Activated naive CD4-positive, alpha-beta T cell (primary cell): ENCODE measurements at places on chromosomes 1 and 21.

GRCh38 chr1:5748286-5749225 lies 243.7 kb downstream of the NPHP4 start:
- no peak for DNase-seq

DNA sequence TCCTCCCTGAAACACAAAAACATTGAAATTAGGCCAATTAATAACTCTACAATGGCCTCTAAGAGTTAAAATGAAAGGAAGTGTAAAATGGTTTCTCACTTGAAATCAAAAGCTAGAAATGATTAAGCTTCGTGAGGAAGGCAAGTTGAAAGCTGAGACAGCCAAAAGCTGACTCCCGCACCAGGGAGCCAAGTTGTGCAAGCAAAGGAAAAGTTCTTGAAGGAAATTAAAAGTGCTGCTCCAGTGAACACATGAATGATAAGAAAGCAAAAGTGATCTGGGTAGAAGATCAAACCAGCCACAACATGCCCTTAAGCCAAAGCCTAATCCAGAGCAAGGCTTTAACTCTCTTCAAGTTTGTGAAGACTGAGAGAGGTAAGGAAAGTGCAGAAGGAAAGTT lies 22.8 kb downstream of the CYYR1 start:
- no peak for DNase-seq

GRCh38 chr1:200558866-200559459 lies 61.6 kb downstream of the KIF14 start:
- DNase-seq: no peak

DNA sequence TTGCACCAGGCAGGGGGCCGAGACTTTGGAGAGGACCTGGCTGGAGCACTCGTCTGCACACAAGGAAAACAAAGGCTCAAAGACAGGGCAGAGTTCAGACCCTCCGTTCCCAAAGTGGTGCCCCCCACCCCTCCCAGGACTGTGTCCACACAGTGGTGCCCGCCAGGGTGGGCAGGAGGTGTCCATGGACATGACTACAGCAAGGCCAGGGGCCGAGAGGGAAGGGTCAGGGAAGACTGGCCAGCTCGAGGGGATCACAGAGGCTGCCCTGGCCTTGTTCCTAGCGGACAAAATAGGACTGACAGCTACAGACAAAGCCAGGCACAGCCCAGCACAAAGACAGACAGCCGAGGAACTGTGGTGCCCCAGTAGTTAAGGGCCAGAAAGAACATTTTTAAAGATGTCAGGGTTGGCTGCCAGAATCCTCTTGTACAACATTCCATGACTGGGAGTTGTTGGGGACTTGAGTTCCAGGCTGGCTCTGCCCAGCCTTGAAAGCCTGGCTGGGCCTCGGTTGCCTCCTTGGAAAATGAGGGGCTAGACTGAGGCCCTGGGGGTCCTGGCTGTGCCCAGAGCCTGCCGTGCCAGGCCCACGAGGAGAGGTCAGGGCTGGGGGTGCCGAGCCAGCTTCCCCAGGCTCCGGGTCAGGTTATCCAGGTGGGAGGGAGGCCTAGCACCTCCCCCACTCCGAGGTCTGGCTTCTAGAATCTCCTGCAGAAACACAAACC lies 63.7 kb downstream of the SLX9 start:
- no peak for DNase-seq

GRCh38 chr1:217230412-217230811 lies 400.5 kb downstream of the GPATCH2 start:
- no peak for DNase-seq

GRCh38 chr1:29719253-29719652 lies 482.9 kb downstream of the PTPRU start:
- no peak for DNase-seq

DNA sequence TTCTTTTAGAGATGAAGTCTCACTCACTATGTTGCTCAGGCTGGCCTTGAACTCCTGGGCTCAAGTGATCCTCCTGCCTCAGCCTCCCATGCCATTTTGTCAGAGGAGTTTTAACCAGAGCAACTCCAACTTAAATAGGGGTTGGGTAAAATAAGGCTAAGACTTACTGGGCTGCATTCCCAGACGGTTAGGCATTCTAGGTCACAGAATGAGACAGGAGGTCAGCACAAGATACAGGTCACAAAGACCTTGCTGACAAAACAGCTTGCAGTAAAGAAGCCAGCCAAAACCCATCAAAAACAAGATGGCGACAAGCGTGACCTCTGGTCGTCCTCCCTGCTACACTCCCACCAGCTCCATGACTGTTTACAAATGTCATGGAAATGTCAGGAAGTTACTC lies 5.7 kb upstream of the DNAH14 start:
- DNase-seq: no peak

GRCh38 chr1:62689524-62689923 lies 1.3 kb upstream of the DOCK7 start:
- no peak for DNase-seq

DNA sequence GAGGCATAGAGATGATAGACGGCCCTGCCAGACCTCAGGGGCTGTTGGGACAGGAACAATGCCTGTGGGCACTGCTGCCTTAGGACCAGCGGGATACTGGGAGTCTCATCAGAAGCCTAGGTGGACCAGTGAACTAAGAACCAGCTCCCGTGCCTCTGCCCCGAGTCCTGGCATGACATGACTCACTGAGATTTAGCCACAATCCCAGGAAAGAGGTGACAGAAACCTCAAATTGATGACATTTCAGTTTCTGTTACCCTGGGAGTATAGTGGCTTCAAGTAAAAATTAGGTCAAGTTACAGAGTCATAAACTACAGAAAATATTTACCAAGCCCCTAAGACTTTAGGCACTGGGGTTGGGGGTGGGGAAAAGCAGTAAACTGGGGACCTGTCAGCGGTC lies 74.6 kb upstream of the GADD45A start:
- DNase-seq: no peak

GRCh38 chr21:26365849-26366248 lies 195.3 kb upstream of the APP start:
- DNase-seq: no peak

DNA sequence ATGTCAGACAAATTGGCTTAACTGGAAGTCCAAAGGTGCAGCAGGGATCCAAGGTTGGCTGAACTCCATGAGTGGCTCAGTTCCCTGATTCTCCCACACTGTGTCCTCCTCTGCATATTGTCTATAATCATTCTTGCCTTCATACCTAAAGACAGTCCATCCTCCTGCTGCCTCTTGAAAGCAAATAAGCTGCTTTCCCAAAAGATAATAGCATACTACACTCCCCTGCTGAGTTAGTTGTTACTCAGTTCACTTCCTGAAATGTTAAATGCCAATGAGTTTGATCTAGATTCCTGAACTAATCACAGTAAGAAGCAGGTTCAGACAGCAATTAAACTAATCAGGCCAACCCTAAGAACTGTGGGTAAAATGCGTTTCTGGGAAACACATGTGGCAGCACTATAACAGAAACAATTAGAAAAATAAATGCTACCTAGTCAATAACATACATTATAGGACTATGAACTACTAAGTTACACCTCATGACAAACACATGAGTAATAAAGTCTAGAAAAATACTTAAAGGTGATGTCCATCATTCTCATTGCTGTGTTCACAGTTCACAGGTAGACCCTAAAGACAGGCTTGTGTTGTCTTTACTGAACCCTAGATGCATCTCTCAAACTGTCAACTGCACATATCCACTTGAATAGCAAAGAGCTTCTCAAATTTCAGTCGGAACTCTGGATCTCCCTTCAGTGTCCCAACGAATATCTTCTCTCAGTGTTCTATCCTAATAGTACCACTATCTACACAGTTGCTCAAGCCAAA lies 50.8 kb upstream of the BOLA1 start:
- DNase-seq: no peak

DNA sequence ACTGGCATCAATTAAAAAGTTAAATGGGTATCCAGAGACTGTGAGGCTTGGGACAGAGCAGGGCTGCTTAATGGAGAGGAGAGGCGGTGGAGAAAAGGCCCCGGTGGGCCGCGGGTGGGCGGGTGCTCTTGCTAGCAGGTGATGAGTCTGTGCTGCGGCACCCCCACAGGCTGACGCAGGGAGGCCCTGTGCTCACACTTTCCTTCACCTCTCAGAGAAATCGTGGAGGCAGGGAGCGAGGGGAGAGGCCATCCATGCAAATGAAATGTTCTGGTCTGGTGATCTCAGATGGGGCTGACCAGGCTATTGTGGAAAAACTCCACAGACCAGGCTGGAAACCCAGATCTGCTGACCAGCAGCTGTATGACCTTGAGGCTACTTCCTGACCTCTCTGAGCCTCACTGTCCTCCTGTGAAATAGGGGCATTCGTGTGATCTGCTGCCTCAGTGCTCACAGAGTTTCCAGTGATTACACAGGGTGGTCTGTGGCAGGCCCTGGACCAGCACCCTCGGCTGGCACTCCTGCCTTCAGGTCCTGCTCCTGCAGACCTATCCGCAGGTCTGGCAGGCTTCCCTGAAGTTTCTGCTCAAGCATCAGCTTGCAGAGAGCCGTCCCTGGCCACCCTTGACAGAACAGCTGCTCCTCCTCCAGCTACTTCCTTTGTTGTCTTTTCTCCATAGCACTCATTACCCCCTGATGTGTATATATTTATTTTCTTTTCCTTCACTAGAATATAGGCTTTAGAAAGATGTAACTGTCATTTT lies 89.2 kb downstream of the BEND5 start:
- no peak for DNase-seq

DNA sequence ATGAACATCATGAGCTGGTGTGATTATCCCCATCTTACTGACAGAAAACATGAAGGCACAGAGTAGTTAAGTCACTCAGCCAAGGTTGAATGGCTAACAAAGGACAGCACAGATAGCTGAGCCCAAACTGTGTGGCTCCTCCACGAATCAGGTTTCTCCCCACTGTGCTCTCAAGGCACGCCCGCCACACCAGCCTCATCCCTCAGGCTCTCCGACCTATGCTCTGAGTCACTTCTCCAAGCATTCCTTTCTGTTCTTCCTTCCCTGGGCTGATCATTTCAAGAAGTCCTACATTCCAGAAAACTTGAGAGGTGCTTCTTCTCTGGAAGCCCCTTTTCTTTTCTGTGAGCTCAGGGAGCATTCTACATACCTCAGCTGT lies 25.3 kb upstream of the SDC3 start:
- no peak for DNase-seq

- no peak for DNase-seq
Measured at GRCh38 chr21:30200000-30200399, 15.9 kb downstream of the CLDN8 start.

- DNase-seq: no peak
Measured at GRCh38 chr1:6037338-6037762, 8.3 kb upstream of the KCNAB2 start.

DNA sequence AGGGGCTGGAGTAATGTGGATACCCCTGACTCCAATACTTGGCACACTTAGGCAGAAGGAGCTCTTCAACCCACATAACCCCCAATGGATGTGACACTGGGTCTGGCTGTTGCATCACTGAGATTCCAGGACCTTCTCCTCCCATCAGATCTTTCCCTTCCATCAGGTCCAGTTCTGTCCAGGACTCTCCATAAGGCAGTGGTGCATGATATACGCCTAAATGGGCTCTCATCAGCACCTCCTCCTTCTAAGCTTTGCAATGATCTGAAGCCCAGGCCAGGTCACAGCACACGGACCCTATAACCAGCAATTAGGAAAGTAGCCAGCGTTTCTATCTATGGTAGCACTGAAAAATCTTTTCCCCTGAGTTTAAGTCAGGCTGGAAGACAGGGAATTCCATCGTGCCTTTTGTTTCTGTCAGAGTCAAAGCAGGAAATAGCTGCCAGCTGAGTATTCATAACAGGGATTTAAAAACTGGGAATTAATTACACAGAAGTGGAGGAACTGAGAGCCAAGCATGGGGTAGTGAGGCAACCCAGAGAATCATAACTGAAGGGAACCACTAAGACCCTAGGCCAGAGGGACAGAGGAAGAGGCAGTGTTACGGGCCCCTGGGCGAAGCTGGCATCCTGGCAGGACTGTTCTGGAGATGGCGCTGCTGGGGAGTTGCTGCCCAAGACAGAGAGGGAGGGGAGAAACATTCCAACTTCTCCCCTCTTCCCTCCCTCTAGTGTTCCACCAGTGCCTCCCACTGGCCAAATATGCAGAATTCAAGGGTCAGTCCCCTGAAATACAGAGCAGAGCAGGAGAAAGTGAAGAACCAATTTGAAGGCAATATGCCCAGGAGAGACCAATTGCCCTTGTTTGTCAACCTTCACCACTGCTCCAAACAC lies 37.5 kb upstream of the HOOK1 start:
- DNase-seq: no peak

DNA sequence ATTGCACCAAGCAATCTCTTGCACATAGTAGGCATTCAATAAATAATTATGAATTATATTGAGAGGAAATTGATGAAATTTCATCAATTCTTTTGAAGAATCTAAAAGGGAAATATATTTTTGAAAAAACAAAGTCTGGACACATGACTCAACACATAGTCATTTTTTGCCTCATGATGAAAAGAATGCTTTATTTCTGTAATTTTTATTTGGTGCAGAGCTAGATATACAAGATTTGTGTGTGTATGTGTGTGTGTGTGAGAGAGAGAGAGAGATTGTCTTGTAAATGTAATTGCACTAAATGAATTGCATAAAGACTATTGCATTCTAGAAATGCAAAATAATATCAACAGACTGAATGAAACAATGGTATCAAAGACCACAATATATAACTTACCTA lies 206.2 kb upstream of the C1orf87 start:
- DNase-seq: no peak
